ENCODE measurements at places on chromosomes 16 and 17.

- no peak for DNase-seq
Observed at GRCh38 chr17:76805319-76805718, 62.9 kb upstream of the MGAT5B start.

DNA sequence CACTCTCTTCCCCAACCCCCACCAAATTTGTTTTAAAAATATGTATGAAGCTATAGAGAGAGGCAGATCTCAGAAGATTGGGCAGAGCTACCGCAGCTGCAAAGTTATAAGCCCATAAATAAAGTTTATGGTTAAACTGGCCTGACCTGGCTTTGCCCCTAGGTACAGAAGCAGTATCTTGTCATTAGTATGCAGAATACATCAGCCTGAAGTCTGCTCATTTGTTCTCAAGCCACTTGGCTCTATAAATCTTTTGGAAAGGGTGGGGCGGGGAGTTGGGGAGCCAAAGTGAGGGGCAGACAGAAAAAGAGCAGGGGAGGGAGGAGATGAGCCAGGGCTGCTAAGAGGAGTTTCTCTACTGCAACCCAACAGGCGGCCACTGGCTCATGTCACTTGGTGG is 113.2 kb downstream of the SOX9 start:
- DNase-seq = no peak

- DNase-seq = no peak
Observed at GRCh38 chr16:47984669-47985068, 171.1 kb downstream of the ABCC12 start.

- no peak for DNase-seq
Observed at GRCh38 chr17:75067856-75068255, 19.9 kb upstream of the SLC16A5 start.

DNA sequence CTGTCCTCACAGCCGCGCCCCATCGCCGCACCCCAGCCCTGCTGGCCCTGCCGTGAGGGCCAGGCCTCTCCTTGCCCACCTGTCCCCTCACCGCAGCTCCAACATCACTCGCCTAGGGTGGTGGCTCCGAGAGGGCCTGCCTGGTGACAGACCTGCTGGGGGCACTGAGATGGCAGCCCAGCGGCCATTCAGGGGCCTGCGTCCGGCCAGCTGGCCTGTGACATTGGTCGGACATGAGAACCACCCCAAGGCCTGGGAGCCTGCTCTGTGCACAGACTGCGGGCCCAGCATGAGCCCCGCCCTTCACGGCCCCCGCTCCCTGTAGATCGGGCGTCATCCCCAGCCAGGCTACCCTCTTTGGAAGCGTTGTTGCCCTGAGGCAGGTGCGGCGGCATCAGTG is 11.8 kb downstream of the NME3 start:
- DNase-seq = no peak

- DNase-seq = no peak
Observed at GRCh38 chr16:10103118-10103517, 79.1 kb downstream of the GRIN2A start.

GRCh38 chr16:68091380-68092261 is 6.5 kb downstream of the NFATC3 start:
- DNase-seq = no peak

DNA sequence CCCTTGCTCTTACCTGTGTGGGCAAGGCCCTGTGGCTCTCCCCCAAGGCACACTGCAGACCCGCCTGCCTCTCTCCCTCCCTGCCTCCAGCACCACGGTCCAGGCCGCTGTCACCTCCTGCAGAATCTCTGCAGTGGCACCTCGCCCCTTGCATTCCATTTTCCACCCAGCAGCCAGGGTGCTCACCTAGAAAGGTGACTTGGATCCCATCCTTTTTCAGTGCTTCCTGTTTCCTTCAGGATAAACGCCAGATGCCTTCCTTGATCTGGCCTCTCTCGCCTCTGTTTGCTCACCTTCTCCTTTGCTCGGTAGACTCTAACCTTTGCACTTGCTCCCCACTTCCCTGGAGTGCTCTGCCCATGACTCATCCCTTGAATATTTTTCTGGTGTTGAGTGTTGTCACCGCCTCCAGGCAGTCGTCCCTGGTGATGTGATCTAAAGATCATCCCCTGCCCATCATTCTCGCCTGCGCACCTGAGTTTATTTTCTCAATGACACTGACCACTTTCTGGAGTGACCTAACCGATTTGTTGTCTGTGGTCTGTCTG is 79.2 kb upstream of the LGALS9 start:
- DNase-seq = no peak

DNA sequence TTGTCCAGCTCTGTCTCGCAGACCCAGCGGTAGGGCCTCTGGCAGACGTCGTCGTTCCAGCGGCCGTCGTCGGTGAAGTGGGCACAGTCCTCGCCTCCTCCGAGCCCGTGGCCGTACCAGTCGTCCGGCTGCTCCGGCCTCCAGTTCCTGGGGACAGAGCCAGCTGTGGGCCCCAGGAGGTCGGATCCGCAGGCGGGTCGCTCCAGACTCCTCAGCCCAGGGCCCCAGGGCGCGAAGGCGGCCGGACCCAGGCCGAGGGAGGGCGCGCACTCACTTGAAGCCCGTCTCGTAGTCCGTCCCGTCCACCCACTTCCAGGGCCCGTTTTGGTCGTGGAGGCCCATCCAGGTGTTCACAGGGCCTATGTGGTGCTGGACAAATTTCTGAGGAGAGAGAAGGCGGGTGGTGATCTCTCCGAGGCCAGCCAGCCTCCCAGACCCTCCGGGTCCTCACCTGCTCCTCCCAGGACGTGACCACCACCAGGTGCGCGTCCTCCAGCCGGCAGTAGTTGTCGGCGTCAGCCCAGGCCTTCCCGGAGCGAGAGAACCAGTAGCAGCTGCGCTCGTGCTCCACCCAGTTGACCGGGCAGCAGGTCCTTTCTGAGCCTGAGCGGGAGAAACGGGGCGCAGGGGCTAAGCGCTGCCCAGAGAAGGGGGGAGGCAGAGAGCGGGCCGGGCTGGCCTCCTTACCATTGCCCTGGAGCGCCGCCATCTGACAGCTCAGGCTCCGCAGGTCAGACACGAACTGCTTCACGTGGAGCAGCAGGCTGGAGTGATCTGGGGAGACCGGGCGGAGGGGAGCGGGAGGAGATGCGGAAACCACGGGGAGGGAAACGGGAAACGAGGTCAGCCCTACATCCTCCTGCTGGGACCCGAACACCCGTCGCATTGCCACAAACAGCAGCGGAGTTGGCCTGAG is 5.2 kb downstream of the ASGR1 start:
- peak; percentile 68 for DNase-seq

DNA sequence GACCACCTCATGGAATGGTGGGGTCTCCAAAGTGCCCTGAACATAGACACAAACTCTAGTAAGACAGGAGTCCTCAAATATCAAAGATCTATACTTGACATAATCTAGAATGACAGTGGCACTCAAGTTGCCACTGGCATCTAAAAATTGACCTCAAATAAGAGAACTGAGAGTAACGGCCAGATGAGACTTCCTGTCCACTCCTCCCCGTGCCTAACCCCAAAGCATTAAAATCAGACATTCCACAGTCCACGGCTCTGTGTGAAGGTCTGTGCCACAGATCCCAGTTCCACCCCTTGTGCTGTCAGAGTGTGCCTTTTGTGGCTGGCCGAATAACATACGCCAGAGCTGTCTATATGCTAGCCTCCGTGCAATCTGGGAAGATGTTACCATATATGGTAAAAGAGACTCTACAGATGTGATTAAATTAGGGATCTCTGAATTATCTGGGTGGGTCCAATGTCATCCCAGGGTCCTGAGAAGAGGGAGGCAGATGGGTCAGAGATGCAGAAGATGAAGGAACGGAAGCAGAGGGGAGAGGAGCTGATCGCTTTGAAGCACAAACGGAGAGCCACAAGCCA is 21.0 kb upstream of the EVPL start:
- no peak for DNase-seq
